ENCODE measurements at places on chromosomes 3 and 15. TPM values are rescaled to one million over a fixed set of nuclear protein-coding genes. Genes with fewer than 3 reads are reported as not detected.

- peaks cover 18% of the 10 kb centered on the region for H3K4me1 ChIP-seq
- H3K27ac ChIP-seq = no peak overlapping the region
- no peaks in the 10 kb centered on the region for H3K36me3 ChIP-seq
- peaks cover 76% of the 10 kb centered on the region for H3K27me3 ChIP-seq
Observed at GRCh38 chr3:184261854-184262763, 756 bp upstream of the CAMK2N2 start.

DNA sequence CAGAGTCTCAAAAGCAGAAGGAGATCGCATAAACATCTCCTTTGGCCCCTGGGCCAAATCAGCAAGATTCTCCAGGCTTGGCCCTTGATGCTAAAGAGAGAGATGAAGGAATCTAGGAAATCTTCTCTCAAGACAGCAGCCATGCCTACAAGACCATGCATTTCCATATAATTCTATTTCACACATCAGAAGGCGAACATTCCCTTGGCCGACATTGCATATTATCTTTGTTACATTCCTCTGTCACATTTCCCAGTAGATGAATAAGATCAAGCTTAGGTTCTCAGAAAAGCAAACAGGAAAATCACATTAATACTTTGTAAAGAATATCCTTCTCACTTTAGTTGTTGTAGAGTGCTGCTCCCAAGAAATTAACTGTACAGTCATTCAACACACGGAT lies 21.3 kb downstream of the GASK1A start:
- no peaks in the 10 kb centered on the region for H3K27me3 ChIP-seq
- H3K36me3 ChIP-seq = no peaks in the 10 kb centered on the region
- peak overlapping the region; percentile 71 for H3K27ac ChIP-seq
- no peak overlapping the region for H3K4me3 ChIP-seq

- H3K4me3 ChIP-seq = no peak overlapping the region
- no peaks in the 10 kb centered on the region for H3K36me3 ChIP-seq
- DNase-seq = no peak
- peaks cover 3% of the 10 kb centered on the region for H3K27me3 ChIP-seq
- no peaks in the 10 kb centered on the region for H3K4me1 ChIP-seq
Observed at GRCh38 chr3:142650001-142650693, 54.0 kb downstream of the PLS1 start.

DNA sequence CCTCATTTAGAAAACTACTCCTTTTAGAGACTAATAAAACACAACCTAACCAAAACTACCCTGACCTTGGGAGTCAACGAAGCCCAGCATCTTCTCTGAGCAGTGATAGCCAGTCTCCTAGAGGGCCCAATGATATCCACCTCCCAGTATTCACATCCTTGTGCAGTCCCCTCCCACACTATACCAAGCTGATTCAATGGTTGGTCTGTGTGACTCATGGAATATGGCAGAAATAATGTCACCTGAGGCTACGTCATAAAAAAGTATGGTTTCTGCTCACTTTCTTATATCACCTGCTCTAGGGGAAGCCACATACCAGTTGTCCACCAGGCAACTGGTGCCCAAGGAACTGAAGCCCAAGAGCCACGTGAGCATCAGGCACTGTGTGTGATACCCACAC lies 21.4 kb upstream of the USF3 start:
- no peaks in the 10 kb centered on the region for H3K27me3 ChIP-seq
- H3K4me3 ChIP-seq = no peak overlapping the region
- H3K36me3 ChIP-seq = peaks cover 35% of the 10 kb centered on the region
- H3K4me1 ChIP-seq = peaks cover 25% of the 10 kb centered on the region

DNA sequence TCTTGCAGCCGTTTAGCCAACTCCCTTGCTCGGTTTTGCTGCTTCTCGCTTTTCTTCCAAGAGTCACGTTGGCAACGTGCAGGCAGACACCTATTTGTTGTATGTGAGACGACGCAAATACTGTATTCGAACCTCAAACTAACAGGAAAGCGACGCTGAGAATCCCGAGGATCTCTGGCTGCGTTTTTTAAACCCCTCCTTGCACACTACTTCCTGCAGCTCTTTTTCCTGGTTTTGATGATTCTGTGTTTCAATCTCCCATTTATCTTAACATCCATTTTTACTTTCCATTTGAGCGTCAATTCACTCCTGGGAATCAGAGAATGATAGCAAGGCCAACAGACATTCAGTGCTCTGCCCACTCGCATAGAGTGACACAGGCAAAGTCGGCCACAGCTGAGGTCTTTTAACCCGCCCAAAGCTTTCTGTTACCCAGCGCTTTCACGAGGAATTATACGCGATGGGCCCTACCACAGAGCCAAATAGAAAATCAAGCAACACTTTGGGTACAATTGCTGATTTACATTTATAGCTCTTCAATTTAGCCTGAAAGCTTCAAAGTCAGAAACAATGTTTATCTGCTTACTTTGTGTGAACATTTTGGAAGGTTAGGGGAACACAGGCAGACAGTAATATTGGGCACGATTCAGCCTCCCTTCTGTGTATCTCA lies 1.6 kb upstream of the ANXA2 start:
- DNase-seq = no peak
- H3K27me3 ChIP-seq = no peaks in the 10 kb centered on the region
- H3K4me3 ChIP-seq = no peak overlapping the region
- H3K27ac ChIP-seq = peak overlapping the region; percentile 56

GRCh38 chr3:195690951-195691350 lies 29.8 kb upstream of the MUC20 start:
- no peak for DNase-seq
- peaks cover 11% of the 10 kb centered on the region for H3K4me1 ChIP-seq
- H3K27ac ChIP-seq = no peak overlapping the region
- H3K27me3 ChIP-seq = no peaks in the 10 kb centered on the region
- H3K36me3 ChIP-seq = peaks cover 8% of the 10 kb centered on the region

DNA sequence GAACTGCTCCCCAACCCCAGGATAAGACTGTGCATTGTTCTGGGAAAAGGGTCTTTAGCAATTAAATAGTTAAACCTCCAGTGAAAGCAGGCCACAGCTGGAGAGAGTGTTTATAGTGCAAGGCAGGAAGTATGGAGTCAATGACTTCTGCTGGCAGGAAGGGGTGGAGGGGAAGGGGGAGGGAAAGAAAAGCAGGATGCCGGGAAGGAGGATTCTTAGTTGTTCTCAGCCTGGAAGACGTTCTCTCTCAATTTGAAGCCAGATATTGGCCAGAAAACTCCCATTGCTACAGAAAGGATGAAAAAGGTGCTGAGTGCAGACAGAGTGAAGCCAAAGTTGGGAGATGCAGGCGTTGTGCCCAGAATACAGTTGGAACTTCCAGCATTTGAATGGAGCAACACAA lies 35.7 kb upstream of the ACTL6A start:
- peak; percentile 61 for DNase-seq
- H3K36me3 ChIP-seq = no peaks in the 10 kb centered on the region
- H3K4me3 ChIP-seq = no peak overlapping the region
- H3K4me1 ChIP-seq = peaks cover 8% of the 10 kb centered on the region
- H3K27me3 ChIP-seq = no peaks in the 10 kb centered on the region
- H3K27ac ChIP-seq = no peak overlapping the region

GRCh38 chr15:90042766-90043529 lies 41.8 kb downstream of the ZNF710 start:
- no peaks in the 10 kb centered on the region for H3K27me3 ChIP-seq
- peak overlapping the region; percentile 1 for H3K27ac ChIP-seq
- no peak overlapping the region for H3K4me3 ChIP-seq
- no peaks in the 10 kb centered on the region for H3K36me3 ChIP-seq
- DNase-seq = peak; percentile 18

DNA sequence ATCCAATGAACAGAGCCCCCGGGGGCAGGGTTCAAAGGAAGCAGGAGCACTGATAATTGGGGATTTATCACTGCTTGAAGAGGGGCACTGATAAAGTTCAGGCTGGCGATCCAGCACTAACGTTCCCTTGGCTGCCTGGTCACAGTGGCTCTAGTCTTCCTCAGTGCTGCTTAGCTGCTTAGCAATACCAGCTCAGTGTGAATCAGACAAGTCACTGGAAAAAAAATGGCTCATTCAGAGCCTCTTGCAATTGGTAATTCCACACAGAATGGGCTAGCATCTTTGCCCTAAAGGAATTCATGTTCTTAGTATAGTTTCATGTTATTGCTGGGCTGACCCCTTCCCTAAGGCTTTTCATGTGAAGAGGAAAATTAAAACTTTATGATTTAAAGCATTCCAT lies 95.7 kb upstream of the SLC2A2 start:
- H3K36me3 ChIP-seq = peaks cover 61% of the 10 kb centered on the region
- no peak overlapping the region for H3K4me3 ChIP-seq
- H3K27ac ChIP-seq = no peak overlapping the region
- no peaks in the 10 kb centered on the region for H3K27me3 ChIP-seq
- no peaks in the 10 kb centered on the region for H3K4me1 ChIP-seq

- H3K4me3 ChIP-seq = no peak overlapping the region
- no peaks in the 10 kb centered on the region for H3K36me3 ChIP-seq
- peaks cover 51% of the 10 kb centered on the region for H3K4me1 ChIP-seq
- no peak for DNase-seq
- peak overlapping the region; percentile 78 for H3K27ac ChIP-seq
- no peaks in the 10 kb centered on the region for H3K27me3 ChIP-seq
Observed at GRCh38 chr15:61036136-61036535, 193.0 kb downstream of the RORA start.

DNA sequence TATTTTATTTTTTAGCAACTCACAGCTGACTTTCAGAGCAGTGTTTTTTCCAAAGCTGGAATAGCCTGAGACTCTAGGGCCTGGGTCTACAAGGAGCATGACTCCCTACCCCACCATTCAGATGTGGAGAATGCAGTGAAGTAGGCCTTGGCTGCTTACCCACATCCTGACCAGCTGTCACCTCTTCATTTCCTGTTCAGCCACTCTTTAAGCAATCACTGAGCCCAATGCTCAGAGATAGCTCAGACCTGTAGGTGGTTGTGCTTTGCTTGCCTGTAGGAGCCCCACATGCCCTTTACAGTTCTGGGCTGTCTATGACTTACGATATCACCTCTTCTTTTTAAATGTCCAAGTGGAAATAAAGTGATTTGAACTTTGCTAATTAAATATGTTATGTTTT lies 148.1 kb downstream of the NEK11 start:
- no peak overlapping the region for H3K4me3 ChIP-seq
- no peaks in the 10 kb centered on the region for H3K36me3 ChIP-seq
- H3K27me3 ChIP-seq = no peaks in the 10 kb centered on the region
- DNase-seq = no peak

DNA sequence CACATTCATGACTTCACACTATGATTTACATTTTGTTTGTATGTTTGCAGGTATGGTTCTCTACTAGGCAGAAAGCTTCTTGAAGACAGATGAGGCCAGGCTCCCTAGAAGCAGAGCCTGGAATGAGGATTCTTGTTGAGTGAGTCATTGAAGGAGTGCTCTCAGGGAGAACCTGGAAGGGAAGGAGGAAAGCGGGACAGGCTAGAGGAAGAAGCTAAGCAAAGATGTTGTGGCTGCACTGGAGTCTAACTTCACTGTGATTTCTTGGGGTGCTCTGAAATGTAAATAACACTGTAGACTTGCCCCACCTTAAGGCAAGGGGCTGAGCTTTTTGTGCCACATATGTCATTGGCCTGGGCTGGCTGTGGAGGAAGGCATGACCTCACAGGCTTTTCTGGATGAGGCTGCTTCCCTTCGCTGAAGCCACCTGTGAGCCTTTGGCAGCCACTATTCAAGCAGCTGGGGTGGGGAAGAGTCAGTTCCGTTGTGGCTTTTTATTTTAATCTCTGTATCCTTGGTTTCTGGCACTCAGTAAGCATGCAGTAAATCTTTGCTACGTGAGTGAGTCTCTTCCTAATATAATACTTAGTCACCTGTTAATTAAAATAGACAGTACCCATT lies 307.3 kb downstream of the SV2B start:
- no peak overlapping the region for H3K4me3 ChIP-seq
- no peak for DNase-seq
- peaks cover 19% of the 10 kb centered on the region for H3K4me1 ChIP-seq
- H3K27ac ChIP-seq = peak overlapping the region; percentile 39

GRCh38 chr15:65266469-65266868 lies 20.2 kb downstream of the PARP16 start:
- peaks cover 67% of the 10 kb centered on the region for H3K36me3 ChIP-seq
- no peaks in the 10 kb centered on the region for H3K27me3 ChIP-seq
- H3K27ac ChIP-seq = no peak overlapping the region

DNA sequence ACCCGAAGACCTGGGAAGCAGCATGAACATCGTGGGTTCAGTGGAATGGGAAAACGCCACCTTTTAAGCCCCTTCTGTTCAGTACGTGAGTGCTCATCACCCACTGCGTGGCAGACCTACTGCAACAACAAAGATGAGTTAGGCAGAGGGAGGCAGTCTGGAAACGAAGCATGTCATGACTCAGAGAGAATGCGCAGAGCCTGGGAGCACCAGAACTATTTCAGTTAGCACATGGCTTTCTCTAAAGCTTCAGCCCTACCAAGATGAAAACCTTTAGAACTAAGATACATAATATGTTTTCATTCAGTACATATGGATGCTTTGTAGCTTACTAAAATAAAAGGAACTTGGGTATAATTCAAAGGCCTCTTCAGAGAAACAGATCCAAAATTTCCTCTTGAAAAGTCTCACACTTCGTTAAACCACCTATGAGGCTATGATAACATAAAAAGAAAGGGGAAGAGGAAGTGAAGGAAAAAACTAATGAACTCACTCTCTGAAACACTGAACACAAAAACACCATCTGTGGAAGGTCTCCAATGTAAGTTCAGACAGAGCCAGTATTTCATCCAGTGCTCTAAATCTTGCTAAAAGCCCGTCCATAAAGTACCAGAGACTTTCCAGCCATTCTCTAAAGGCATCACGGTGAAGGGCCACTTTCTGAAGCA lies 140.1 kb downstream of the OCA2 start:
- no peak overlapping the region for H3K4me3 ChIP-seq
- no peaks in the 10 kb centered on the region for H3K36me3 ChIP-seq
- H3K27ac ChIP-seq = no peak overlapping the region
- H3K4me1 ChIP-seq = no peaks in the 10 kb centered on the region

GRCh38 chr3:69613286-69613685 lies 126.0 kb upstream of the MITF start:
- no peaks in the 10 kb centered on the region for H3K4me1 ChIP-seq
- DNase-seq = no peak
- no peak overlapping the region for H3K4me3 ChIP-seq

- no peaks in the 10 kb centered on the region for H3K4me1 ChIP-seq
- H3K36me3 ChIP-seq = no peaks in the 10 kb centered on the region
- no peak overlapping the region for H3K27ac ChIP-seq
- no peak for DNase-seq
Observed at GRCh38 chr3:60954048-60954447, 297.2 kb downstream of the FHIT start.

DNA sequence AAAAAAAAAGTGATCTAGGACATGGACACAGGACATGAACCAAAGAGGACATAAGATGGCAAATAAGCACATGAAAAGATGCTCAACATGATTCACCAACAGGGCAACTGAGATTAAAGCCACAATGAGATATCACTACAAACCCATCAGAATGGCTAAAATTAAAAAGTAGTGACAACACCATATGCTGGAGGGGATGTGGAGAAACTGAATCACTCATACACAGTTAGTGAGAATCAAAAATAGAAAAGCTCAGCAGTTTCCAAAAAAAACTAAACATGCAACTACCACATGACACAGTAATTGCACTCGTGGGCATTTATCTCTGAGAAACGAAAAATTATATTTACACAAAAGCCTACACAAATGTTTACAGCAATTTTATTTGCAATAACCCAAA lies 27.9 kb upstream of the ACKR4 start:
- no peaks in the 10 kb centered on the region for H3K27me3 ChIP-seq
- no peaks in the 10 kb centered on the region for H3K36me3 ChIP-seq
- no peak overlapping the region for H3K27ac ChIP-seq
- DNase-seq = no peak
- no peaks in the 10 kb centered on the region for H3K4me1 ChIP-seq

SH3GL3 gene
- total RNA-seq = not detected

TNFSF10 gene
- total RNA-seq = 18.6 TPM

NEK10 gene
- 5.0 TPM for total RNA-seq

C3orf62 gene
- total RNA-seq = 1.8 TPM

HTR3E gene
- not detected for total RNA-seq

STAB1 gene
- total RNA-seq = 39.2 TPM

TF gene
- 1.2 TPM for total RNA-seq
